H1 (cell line): ENCODE measurements at places on chromosomes 2 and 18. TPM values are rescaled to one million over a fixed set of nuclear protein-coding genes. Genes with fewer than 3 reads are reported as not detected.
A peak's percentile ranks its signal among the peaks of the same experiment; 100 is the strongest.

UGT1A10 gene
- total RNA-seq, result not detected in 2 replicates

- no peaks in the 10 kb centered on the region for H3K4me1 ChIP-seq
- DNase-seq, result no peak
- no peak overlapping the region for H3K4me3 ChIP-seq
- no peak overlapping the region for H3K27ac ChIP-seq
These were observed 131.6 kb upstream of the FN1 start for GRCh38 chr2:215567504-215567903.

GRCh38 chr2:67666386-67667053 is 269.4 kb downstream of the ETAA1 start:
- no peaks in the 10 kb centered on the region for H3K27me3 ChIP-seq
- no peak overlapping the region for H3K4me3 ChIP-seq
- H3K4me1 ChIP-seq, result no peaks in the 10 kb centered on the region
- no peaks in the 10 kb centered on the region for H3K36me3 ChIP-seq
- no peak overlapping the region for H3K27ac ChIP-seq
- DNase-seq, result no peak

DLX1 gene
- total RNA-seq, result not detected in 2 replicates

DNA sequence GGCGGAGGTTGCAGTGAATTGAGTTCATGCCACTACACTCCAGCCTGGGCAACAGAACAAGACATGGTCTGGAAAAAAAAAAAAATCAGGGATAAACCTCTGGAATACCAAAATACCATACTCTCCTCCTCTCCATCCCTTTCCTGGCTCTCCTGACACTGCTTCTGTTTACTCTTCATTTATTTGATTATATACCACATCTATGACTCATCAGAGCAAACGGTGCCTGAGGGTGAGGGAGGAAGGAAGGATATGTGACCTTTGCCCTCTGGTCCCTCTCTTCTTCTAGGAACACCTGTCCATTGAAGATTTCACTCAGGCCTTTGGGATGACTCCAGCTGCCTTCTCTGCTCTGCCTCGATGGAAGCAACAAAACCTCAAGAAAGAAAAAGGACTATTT is 30.0 kb downstream of the VIL1 start:
- H3K36me3 ChIP-seq, result peaks cover 4% of the 10 kb centered on the region; the same call in 1 of the 2 replicates
- H3K27ac ChIP-seq, result no peak overlapping the region
- H3K4me3 ChIP-seq, result no peak overlapping the region

EPB41L3 gene
- total RNA-seq, result 12.8 and 16.1 TPM in 2 replicates

GRCh38 chr2:70141902-70142589 is 48.8 kb downstream of the C2orf42 start:
- H3K36me3 ChIP-seq, result no peaks in the 10 kb centered on the region
- H3K4me3 ChIP-seq, result peak overlapping the region; percentile 58

DNA sequence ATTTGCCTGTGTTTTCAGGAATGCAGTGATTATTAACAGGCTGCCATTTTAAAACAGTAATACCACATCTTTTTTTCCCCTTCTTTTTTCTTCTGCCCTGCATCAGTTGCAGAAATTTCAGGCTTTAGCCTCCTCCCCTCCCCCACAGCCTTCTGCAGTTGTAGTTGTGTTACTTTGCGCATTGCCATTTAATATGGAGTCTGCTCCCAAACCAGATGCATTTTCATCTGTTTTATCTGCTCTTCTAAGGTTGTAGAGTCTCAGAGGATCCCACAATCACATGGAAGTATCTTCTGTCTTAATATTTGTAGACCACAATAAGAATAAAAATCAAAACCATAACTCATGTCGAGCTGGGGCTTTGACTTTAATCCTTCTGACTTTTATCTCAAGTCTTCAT is 3.8 kb downstream of the ASXL3 start:
- no peaks in the 10 kb centered on the region for H3K36me3 ChIP-seq
- peaks cover 2% of the 10 kb centered on the region for H3K27me3 ChIP-seq
- 0 out of 2 replicates have a peak overlapping the region, but pooled peaks have one; percentile 10 for H3K4me3 ChIP-seq
- no peak overlapping the region for H3K27ac ChIP-seq

DNA sequence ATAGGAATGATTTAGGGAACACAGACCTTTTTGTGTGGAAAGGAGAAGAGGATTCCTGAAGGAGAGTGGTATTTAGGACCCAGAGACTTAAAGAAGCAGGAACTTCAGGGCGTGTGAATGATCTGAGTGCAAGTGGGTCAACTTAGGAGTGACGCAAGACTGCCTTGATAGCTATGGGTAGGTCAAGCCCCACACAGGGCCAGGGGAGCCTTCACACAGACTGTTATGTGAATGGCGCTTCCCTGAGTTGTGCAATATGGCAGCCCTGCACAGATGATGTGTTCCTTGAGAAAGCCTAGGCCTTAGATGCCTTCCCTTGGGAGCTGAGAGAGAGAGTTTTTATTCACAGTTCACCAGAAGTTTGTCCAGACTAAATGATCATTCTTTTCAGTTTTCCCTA is 47.1 kb upstream of the IGFBP5 start:
- no peak overlapping the region for H3K27ac ChIP-seq
- no peaks in the 10 kb centered on the region for H3K27me3 ChIP-seq
- no peaks in the 10 kb centered on the region for H3K36me3 ChIP-seq

GRCh38 chr18:80171054-80171872 is 62.2 kb downstream of the ADNP2 start:
- H3K4me1 ChIP-seq, result no peaks in the 10 kb centered on the region
- DNase-seq, result no peak
- H3K27ac ChIP-seq, result no peak overlapping the region
- H3K36me3 ChIP-seq, result no peaks in the 10 kb centered on the region
- no peak overlapping the region for H3K4me3 ChIP-seq

- no peaks in the 10 kb centered on the region for H3K36me3 ChIP-seq
- peaks cover 21% of the 10 kb centered on the region for H3K4me1 ChIP-seq
- no peak for DNase-seq
- no peak overlapping the region for H3K27ac ChIP-seq
- H3K4me3 ChIP-seq, result no peak overlapping the region
- no peaks in the 10 kb centered on the region; the same call in 1 of the 2 replicates for H3K27me3 ChIP-seq
These were observed 98.7 kb upstream of the POU3F3 start for GRCh38 chr2:104755026-104755878.

- DNase-seq, result no peak
- H3K27me3 ChIP-seq, result no peaks in the 10 kb centered on the region
- H3K36me3 ChIP-seq, result no peaks in the 10 kb centered on the region
These were observed 42.4 kb downstream of the REEP1 start for GRCh38 chr2:86295066-86295465.

DNA sequence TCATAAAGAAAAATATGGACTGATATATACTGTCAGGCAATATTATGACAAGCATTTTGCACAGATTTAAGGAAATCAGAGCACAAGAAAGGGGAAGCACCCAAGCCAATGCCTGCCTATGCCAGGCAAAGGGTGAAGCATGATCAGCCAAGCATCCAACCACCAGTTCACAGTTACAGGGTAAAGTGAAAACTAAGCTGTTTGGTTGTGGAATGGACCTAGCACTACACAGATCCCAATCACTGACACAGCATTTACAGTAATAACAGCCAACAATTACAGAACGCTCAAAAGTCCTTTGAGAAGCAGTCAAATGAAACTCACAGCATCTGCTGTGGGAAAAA is 90.3 kb downstream of the SP3 start:
- no peak overlapping the region for H3K27ac ChIP-seq
- no peaks in the 10 kb centered on the region for H3K27me3 ChIP-seq
- no peak overlapping the region for H3K4me3 ChIP-seq

DNA sequence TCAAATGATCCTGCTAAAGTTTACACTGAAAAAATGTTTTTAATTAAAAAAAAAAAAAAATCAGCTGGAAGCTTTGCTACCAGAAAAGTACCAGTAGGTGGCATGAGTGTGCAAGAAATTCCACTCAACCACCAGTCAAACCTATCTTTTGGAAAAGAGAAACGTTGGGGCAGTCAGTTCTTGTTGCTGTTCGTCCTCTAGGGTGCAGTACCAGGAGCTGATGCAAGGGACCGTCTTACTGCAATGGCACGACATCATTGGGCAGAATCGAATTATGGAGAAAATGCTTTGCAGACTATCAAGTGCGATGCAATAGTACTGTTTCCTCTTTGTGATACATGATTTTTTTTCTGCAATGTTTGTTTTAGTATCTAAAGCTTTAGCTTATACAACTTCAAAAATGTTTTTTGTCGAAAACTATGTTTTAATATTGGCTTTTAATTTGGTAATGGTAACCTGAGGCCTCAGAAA is 18.3 kb downstream of the YPEL5 start:
- DNase-seq, result peak; percentile 46
- no peak overlapping the region for H3K4me3 ChIP-seq
- no peaks in the 10 kb centered on the region for H3K27me3 ChIP-seq
- no peaks in the 10 kb centered on the region for H3K4me1 ChIP-seq
- H3K27ac ChIP-seq, result no peak overlapping the region
- H3K36me3 ChIP-seq, result no peaks in the 10 kb centered on the region; the same call in 1 of the 2 replicates

TUBB8B gene
- 0.36 and 0.60 TPM in 2 replicates for total RNA-seq

DNA sequence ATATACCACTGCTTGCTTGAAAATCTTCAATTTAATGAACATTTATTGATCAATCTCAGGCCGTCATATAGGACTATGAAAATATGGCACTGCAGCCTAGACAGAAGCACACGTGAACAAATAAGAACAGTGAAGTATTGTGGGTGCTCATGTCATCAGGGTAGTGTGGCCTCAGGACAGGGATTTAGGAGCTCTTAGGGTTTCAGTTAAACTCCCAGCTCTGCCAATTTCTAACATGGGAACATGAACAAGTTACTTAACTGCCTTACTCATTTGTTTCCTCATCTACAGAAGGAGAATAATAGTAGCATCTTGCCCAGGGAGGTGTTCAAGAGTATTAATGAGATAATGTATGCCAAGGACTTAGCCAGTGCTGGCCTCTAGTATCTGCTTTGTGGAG is 146.0 kb upstream of the MAP3K20 start:
- H3K27ac ChIP-seq, result no peak overlapping the region
- H3K4me1 ChIP-seq, result peaks cover 2% of the 10 kb centered on the region; the same call in 1 of the 2 replicates
- no peak overlapping the region for H3K4me3 ChIP-seq
- no peaks in the 10 kb centered on the region for H3K27me3 ChIP-seq
- H3K36me3 ChIP-seq, result no peaks in the 10 kb centered on the region
- DNase-seq, result no peak

DNA sequence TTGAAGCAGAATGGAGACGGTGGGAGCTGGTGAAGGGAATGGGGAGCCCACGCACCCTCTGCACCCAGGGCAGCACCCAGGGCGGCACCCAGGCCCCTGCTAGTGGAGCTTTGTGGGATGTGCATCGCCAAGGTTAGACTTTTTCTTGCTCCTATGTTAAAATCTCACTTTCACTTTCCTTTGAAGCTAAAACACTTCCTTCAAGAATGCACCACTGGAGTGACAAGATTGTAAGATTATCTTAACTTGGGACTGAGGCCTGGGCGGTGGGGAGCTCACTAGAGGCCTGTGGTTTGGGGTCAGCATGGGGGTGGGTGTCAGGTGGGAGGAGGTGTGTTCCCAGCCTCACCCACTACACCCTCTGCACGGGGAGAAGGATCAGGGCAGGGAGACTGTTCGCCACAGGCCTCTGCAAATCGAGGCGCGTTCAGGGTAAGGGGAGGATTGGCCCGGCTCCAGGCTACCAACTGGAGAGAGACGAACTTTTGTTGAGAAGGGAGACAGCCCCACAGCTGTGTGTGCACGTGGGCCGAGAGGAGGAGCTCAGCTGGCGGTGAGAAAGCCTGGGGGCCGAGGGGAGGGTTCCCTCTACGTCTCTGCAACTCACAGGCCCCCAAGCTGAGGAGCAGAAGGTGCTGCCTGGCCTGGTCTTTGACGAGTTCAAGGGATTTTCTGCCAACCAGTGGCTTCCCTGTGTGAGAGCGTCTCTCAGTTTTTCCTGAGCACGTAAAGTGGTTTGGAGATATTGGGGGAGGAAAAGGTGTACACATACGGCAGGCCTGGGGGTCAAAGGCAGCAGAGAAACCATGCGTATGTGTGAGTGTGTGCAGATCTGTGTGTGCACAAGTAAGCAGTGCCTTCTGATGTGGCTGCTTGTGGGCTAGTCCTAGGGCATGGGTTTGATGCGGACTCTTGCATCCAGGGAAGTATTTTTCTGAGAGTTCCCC is 147.7 kb downstream of the KLHL29 start:
- peaks cover 11% of the 10 kb centered on the region for H3K4me1 ChIP-seq
- no peak overlapping the region for H3K4me3 ChIP-seq
- H3K27me3 ChIP-seq, result no peaks in the 10 kb centered on the region
- H3K27ac ChIP-seq, result no peak overlapping the region
- DNase-seq, result peak; percentile 53
- H3K36me3 ChIP-seq, result no peaks in the 10 kb centered on the region

DNA sequence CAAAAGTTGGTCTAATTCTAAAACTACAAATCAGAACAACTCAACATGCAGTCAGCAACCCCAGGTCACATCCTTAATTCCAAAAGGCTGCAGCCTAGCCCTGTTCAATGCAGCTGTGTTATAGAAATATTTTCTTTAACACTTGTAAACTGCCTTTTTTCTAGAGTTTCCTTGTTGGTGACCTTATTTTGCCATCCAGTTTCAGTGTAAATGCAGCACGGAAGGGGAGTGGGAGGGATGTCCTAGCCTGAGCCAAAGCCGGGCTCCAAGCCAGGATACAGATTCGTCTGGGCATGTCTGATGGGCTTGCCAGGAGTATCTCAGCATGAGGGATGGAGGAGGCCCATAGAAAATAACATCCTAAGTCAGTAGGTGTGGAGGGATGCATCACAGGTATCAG is 17.7 kb upstream of the SP3 start:
- no peaks in the 10 kb centered on the region for H3K4me1 ChIP-seq
- H3K27ac ChIP-seq, result no peak overlapping the region
- H3K27me3 ChIP-seq, result no peaks in the 10 kb centered on the region; the same call in 1 of the 2 replicates
- DNase-seq, result no peak

DNA sequence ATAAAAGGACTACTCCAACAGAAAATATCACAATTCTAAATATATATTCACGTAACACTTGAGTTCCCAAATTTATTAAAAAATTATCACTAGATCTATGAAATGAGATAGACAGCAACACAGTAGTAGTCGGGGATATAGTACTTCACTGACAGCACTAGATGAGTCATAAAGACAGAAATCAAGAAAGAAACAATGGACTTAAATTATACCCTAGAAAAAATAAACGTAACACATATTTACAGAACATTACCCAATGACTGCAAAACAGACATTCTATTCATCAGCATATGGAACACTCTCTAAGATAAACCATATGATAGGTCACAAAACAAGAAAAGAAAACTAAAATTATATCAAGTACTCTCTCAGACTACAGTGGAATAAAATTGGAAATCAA is 429.4 kb downstream of the MBD2 start:
- no peak overlapping the region for H3K27ac ChIP-seq
- no peak for DNase-seq
- no peak overlapping the region for H3K4me3 ChIP-seq
- no peaks in the 10 kb centered on the region for H3K36me3 ChIP-seq
- H3K27me3 ChIP-seq, result no peaks in the 10 kb centered on the region

MAP3K19 gene
- not detected in 2 replicates for total RNA-seq

GRCh38 chr18:74498712-74499627 is 2.8 kb downstream of the CNDP2 start:
- H3K36me3 ChIP-seq, result peaks cover 30% of the 10 kb centered on the region
- no peak overlapping the region for H3K4me3 ChIP-seq
- no peak overlapping the region for H3K27ac ChIP-seq
- H3K4me1 ChIP-seq, result peaks cover 3% of the 10 kb centered on the region

NETO1 gene
- total RNA-seq, result 19.3 and 22.3 TPM in 2 replicates

ITM2C gene
- total RNA-seq, result 362 and 367 TPM in 2 replicates
